Aorta (tissue), 5 donors: ENCODE measurements at places on chromosomes 2 and 18. TPM values are rescaled to one million over a fixed set of nuclear protein-coding genes. Genes with fewer than 3 reads are reported as not detected.

DNA sequence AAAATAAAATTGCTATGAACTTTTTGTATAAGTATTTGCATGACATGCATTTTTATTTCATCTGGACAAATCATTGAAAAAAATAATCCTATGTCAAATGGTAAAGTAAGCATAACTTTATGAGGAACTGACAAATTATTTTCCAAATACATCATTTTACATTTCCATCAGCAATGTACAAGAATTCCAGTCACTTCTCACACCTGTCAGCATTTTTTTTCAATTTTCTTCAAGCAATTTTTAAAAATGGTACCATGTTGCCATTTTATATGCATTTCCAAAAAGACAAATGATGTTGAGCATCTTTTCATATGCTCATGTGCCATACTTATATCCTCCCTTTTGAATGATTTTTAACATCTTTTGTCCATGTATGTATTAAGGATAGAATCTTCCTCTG lies 961.7 kb upstream of the PIK3C3 start:
- DNase-seq: no peak

DNA sequence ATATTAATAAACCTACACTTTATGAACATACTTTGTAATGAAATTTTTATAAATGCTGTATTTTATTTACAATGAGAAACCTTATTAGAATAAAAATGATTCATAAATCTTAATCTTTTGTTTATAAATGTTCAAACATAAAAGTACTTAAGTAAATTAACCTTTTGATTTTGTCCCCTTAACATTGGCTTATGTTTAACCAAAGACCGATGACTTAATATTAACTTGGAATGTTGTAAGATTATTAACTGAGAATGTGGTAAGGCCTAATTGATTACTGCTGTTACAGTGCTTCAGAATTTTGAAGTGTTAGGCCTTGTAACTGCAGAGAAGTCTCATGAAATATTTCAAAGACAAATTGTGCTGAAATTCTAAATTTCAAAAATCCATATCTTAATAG lies 5.7 kb downstream of the CPS1 start:
- no peak for DNase-seq

Gene GULP1
- total RNA-seq: 68.8 TPM

DNA sequence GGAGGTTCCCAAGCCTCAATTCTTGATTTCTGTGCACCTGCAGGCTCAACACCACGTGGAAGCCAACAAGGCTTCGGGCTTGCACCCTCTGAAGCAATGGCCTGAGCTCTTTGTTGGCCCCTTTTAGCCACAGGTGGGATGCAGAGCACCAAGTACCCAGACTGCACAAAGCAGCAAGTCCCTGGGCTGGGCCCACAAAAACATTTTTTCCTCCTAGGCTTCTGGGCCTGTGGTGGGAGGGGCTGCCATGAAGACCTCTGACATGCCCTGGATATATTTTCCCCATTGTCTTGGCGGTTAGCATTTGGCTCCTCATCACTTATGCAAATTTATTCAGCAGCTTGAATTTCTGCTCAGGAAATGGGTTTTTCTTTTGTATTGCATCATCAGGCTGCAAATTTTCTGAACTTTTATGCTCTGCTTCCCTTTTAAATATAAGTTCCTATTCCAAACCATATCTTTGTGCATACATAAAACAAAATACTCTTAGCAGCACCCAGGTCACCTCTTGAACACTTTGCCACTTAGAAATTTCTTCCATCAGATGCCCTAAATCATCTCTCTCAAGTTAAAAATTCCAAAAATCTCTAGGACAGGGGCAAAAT lies 9.0 kb upstream of the MATN3 start:
- no peak for DNase-seq

Gene ALK
- total RNA-seq: 0.30 TPM

GRCh38 chr2:233407771-233408181 lies 53.5 kb downstream of the DGKD start:
- DNase-seq: no peak

- no peak for DNase-seq
These were observed 141.0 kb downstream of the CERS6 start for GRCh38 chr2:168596881-168597655.

- DNase-seq: no peak
These were observed 505 bp downstream of the FOXI3 start for GRCh38 chr2:88451811-88452564.

DNA sequence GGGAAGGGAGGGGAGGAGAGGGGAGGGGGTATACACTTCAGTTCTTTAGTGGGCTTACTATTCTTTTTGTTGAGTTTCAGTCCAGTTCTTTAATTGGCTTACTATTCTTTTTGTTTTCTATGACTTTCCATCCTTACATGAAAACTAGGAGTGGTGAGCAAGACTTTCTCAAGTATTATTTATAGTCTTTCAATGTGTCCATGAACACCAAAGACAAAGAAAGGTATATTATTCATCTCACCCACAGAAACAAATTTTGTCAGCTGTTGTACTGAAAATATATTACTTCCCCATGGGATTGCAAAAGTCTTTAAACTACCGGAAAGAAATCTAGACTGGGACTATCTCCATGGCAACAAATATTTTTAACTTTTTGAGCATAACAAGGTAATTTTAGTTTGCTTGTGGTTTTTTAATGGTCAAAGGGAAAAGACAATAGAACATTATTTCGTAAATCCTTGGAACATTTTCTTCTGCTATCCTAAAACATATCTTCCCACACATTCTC lies 17.6 kb downstream of the ADAM17 start:
- no peak for DNase-seq

Gene SMAD2
- 120 TPM for total RNA-seq

GRCh38 chr2:12199491-12200211 lies 453.2 kb downstream of the LPIN1 start:
- DNase-seq: no peak
